ENCODE measurements at places on chromosomes 6 and 20. TPM values are rescaled to one million over a fixed set of nuclear protein-coding genes. Genes with fewer than 3 reads are reported as not detected.

DNA sequence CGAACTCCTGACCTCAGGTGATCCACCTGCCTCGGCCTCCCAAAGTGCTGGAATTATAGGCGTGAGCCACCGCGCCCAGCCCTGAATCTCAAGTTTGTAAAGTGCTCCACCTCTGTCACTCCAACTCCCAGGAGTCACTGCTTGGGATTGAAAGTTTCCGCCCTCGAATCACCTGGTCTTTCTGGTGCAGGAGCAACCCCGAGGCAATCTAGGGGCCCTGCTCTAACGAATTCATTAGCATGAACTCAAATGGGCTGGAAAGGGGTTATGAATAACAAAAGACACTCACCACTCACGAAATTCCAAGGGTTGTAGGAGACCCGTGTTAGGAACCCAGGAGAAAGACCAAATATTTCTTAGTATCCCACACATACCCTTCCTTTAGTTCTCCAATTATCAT lies 26.1 kb downstream of the RBCK1 start:
- no peak for DNase-seq

- no peak for DNase-seq
These were observed 48.7 kb downstream of the KCTD20 start for GRCh38 chr6:36491378-36491965.

Gene CASS4
- 1.4 TPM for total RNA-seq

- DNase-seq: no peak
These were observed 132.8 kb downstream of the DOK5 start for GRCh38 chr20:54608039-54608745.

DNA sequence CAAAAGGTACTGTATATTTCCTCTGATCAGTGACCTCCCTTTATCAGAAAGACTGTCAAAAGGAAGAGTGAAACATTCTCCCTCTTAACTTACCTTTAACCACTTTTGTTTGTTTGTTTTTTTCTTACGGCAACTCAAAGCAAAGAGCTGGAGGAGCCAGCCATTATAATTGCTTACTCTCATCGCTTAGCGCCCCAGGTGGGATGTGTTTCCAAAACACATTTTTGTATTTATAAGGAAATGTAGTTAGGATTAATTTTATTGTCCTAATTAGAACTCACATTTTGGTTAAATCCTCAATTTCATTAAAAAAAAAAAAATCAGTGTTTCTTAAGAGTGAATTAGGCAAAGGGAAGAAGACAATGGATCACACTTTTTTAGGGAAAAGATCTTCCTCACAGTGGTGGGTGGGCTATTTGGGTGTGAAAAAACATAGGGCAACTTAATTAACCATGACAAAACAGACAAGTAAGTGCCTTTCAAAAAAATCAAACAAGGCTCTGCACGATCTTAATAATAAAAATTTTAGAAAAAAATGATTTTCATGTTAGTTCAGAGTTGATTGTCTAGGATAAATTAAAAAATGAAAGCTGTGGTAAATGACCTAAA lies 1.2 kb upstream of the PHACTR2 start:
- no peak for DNase-seq

GRCh38 chr6:36851149-36851614 lies 11.9 kb upstream of the CPNE5 start:
- peak; percentile 48 for DNase-seq
